ENCODE measurements at places on chromosomes 11 and 22. TPM values are rescaled to one million over a fixed set of nuclear protein-coding genes. Genes with fewer than 3 reads are reported as not detected.

Gene CDON
- 2.0 TPM for total RNA-seq

Gene DUSP8
- 5.2 TPM for total RNA-seq

Gene NCAPH2
- total RNA-seq: 108 TPM

Gene KCNQ1
- total RNA-seq: 32.9 TPM

DNA sequence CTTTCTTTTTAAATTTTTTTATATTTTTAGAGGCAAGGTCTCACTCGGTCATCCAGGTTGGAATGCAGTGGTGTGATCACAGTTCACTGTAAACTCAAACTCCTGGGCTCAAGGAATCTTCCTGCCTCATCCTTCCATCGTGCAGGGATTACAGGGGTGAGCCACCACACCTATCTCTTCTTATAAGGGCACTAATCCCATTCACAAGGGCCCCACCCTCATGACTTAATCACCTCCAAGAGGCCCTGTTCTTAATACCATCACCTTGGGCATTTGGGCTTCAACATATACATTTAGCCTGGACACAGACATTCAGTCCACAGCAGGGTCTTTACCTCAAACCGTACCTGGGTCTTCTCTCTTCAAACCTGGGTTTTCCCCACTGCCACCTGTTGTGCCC lies 4.5 kb upstream of the GTSE1 start:
- DNase-seq: no peak

DNA sequence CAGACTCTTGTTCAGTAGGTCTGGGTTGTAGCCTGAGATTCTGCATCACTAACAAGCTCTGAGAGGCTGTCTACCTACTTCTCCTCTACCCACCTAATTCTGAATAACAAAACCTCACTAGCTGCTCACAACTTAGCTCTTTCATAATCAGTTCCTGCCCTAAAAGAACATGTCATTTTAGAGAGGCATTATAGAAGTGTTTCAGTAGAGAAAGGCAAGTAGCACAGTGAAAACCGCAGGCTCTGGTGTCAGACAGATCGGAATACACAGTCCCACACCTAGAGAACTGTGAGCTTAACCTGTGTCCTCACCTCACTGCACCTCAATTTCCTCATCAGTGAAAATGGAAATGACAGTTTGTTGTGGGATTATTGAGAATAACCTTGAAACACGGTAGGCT lies 1337.6 kb upstream of the TENM4 start:
- no peak for DNase-seq

All from T-cell (primary cell).